ENCODE measurements at places on chromosomes 5 and 9.

DNA sequence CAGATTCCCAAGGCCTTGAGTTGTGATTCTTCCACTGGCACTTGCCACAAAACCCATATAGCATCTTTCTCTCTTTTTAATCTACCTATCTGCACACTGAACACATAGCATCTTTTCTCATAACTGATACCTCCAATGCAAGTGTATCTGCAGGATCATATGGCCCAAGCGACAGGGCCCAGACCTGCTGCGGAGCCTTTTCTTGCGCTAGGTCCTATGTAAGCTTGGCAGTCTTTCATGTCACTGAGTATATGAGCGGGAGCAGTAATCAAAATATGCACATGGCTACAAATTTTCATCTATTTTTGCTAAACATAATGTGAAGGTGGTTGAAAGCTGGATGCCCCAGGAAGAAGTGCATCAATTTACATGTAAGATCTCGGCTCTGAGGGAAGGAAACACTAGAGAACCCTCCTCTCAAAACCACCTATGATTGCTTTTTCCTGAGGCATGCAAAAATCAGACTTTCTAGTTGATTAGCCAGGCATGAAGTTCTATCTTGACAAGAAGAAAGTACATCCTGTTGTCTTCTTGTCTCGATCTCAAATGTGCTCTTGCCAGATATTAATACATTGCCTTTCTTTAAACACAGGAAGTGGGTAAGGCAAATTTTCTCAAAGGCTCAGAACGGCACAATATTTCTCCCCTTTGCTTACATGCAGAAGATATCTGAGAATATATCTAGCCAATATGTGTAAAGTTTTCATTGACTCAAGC is 26.9 kb upstream of the CEMIP2 start:
- DNase-seq, result no peak

GRCh38 chr9:1771094-1771789 is 243.9 kb upstream of the SMARCA2 start:
- no peak for DNase-seq

- DNase-seq, result no peak
These were observed 139.6 kb downstream of the SMARCA2 start for GRCh38 chr9:2154731-2155130.

DNA sequence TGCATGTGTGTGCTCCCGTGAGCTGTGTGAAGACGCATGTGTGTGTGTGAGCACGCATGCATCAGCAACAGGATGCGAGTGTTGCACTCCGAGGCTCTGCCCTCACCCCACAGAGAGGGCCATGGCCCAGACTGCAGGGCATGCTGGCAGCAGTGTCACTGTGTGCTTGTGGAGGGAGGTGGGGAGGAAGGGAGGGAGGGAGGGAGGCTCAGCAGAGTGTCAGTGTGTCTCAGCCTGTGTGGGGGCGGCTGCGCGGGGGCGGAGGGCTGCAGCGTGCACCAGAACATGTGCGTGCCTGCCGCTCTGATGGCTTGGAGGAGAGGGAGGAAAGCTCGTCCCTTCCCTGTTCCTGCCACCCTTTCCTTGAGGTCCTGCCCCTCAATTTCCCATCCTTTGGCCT is 5.3 kb downstream of the CAMK2A start:
- DNase-seq, result no peak

Measured in activated naive CD4-positive, alpha-beta T cell (primary cell).